Activated CD8-positive, alpha-beta memory T cell treated with anti-CD3 and anti-CD28 coated beads for 36 hours (primary cell): ENCODE measurements at places on chromosomes 1 and 21. TPM values are rescaled to one million over a fixed set of nuclear protein-coding genes. Genes with fewer than 3 reads are reported as not detected.

Gene MLLT11
- total RNA-seq = 4.0 TPM

Gene PGBD2
- 5.9 TPM for total RNA-seq

Gene WNT9A
- not detected for total RNA-seq

Gene FNBP1L
- 0.65 TPM for total RNA-seq

Gene PTPRF
- total RNA-seq = 0.86 TPM

Gene PRR9
- not detected for total RNA-seq

Gene FMOD
- total RNA-seq = 1.7 TPM

Gene ASAP3
- 1.1 TPM for total RNA-seq

Gene FNDC5
- total RNA-seq = not detected

Gene ZNF648
- total RNA-seq = not detected

Gene DESI2
- 34.5 TPM for total RNA-seq

Gene SIPA1L2
- 10.7 TPM for total RNA-seq

Gene MMEL1
- not detected for total RNA-seq
